ENCODE measurements at places on chromosomes 6 and 20.
A peak's percentile ranks its signal among the peaks of the same experiment; 100 is the strongest.

DNA sequence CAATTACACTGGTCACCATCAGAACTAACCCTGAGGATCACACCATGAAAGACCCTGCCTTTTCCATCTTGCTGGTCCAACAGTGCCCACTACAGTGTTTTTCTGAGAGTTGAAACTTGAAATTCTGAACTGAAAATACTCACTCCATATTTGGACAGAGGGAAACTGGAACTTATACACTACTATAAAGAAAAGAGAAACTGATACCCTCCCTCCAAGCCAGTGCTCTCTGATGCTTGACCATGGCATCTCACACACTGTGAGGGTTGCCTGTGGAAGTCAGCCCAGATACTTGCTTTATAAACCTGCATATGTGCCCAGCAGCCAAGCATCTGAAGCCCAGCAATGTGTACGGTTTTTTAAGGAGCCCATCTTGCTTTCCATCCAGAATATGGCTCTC, 108.7 kb downstream of the FOXA2 start:
- DNase-seq, result no peak

- DNase-seq, result no peak
Observed at GRCh38 chr20:20461551-20461950, 93.6 kb downstream of the INSM1 start.

GRCh38 chr6:36769676-36770499, 69.4 kb downstream of the CPNE5 start:
- no peak for DNase-seq

DNA sequence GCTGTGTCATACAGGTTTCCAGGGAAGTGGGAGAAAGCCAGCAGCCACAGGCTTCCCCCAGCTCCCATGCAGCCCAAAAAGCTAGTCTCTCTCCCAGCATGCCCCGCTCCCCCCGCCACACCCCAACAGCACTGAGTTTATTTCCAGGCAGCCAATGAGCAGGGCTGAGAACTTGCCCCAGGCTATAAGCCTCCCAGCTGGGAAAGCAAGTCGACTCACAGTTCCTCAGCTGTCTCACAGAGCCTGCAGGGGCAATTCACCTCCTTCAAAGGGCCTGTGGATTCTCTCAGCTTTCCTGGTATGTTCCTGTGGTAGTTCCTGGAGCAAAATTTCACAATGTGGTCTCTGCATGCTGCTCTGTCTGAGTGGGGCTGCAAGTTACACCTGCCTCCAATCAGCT, 34.2 kb downstream of the PAX1 start:
- DNase-seq, result no peak

GRCh38 chr6:39698789-39699188, 26.4 kb downstream of the KIF6 start:
- no peak for DNase-seq

GRCh38 chr6:151160929-151161757, 78.6 kb upstream of the AKAP12 start:
- no peak for DNase-seq

DNA sequence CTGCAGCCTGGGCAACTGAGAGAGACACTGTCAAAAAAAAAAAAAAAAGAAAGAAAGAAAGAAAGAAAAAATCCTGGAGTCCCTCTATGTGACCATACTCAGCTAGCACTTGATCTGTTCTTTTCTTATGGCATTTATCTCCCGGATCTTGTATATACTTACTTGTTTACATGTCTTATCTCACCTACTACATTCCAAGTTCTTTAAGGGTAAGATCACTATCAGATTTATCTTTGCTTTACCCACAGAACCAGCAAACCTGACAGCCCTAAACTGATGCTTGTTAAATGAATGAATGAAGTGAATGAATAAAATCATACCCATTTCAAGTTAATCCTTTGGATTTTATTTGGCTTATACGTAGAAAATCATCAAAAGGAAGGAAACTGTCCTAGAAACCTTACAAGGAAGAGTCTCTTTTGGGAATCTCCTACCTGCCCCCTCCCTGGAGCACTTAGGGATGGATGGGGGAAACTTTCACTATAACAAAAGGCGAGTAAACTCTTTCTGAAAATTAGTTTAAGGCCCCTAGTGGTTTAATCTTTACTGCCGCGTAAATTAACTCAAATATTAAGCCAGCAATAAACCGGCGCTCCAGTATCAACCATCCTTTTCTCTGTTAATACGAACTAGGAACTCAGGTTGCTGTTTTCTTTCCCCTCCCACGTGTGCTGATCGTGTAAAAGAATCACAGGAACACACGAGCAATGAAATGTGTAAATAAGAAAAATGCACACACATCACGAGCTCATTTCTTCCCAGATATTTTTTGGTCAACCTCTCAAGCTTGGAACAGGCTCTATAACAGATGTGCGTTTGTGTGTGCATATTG, 1.3 kb upstream of the UTRN start:
- no peak for DNase-seq

GRCh38 chr6:31538805-31539400, 2.9 kb downstream of the DDX39B start:
- no peak for DNase-seq

GRCh38 chr6:136803608-136804007, 11.3 kb upstream of the MAP3K5 start:
- no peak for DNase-seq

GRCh38 chr6:35547676-35548075, 35.0 kb upstream of the TULP1 start:
- no peak for DNase-seq

GRCh38 chr6:136775548-136775947, 16.7 kb downstream of the MAP3K5 start:
- no peak for DNase-seq

GRCh38 chr20:49165611-49166010, 22.5 kb downstream of the STAU1 start:
- DNase-seq, result no peak

DNA sequence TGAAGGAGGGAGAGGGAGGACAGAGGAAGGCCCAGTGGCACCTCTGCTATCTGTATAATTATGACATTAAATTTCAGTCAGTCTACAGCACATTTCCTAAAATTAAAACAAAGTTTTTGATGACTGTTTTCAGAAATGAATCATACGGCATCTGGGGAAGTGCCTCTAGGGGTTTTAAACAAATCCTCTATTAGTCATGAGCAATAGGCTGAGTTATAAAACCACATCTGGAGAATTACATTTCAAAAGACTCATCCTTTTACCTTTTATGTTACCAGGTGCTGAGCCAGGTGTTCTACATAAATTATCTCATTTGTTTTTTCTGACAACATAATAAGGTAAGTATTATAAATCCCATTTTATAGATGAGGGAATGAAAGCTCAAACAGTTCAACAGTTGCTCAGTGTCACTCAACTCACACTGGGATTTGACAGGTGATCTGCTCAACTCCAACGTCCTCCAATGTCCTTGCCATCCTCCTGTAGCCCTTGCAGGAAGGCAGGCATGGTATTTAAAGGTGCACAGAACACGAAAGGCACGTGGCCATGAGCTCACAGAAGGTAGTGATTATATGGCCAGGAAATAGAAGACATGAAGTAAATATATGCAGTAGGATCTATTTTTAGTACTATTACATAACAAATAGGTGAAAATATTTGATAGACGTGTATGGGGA, 184.2 kb upstream of the MAN1A1 start:
- DNase-seq, result no peak

- DNase-seq, result no peak
Observed at GRCh38 chr6:168596344-168596743, 155.4 kb downstream of the SMOC2 start.

GRCh38 chr20:44717986-44718385, 2.8 kb downstream of the CCN5 start:
- DNase-seq, result peak; percentile 55

DNA sequence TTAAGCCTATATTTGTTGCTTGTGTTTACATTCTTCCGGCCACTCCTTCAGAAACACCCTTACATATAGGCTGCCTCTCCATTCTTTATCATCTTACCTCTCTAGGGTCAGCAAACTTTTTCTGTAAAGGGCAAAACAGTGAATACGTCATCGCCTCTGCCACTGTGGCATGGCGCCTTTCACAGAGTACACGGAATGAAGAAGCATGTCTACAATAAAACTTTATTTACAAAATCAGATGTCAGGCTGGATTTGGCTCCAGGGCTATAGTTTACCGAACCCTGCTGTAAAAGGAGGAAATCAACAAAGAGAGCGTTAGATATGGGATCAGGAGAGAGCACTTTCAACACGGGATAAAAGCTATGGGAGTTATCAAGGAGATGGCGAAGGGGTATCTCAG, 9.3 kb upstream of the NCR2 start:
- DNase-seq, result no peak

DNA sequence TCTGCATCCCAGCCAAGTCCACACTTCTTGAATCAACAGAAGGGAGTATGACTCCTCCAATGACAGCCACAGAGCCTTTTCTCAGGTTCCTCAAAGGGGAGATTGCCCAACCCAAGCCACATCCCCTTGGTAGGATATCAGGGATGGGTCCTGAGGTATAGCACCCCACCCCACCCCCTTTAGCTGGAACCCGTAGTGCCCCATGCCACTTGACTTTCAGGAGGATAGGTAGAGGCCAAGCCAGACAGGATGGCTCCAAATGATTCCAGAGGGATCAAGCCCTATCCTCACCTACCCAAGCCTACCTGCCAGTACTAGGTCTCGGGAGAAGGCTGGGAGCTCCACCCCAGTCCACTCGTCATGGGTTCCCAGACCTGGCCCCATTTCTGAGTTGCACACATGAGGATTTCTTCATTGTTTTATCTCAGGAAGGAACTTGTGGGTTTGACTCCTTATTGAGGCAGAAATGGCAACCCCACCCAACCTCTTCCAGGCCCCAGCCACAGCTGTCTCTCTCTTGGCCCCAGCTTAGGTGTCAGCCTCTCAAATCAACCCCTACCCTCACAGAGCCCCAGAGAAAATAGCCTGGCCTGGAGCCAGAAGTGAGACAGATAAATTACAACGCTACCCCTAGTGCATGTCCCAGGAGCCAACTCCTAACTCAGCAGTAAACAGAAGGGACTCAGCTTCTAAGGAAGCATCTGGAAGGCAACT, 3.6 kb downstream of the CCND3 start:
- no peak for DNase-seq

- no peak for DNase-seq
Observed at GRCh38 chr6:137043710-137044365, 927 bp downstream of the IL20RA start.

Measured in HEK293T (cell line).